GM03348 (cell line): ENCODE measurements at places on chromosomes 4 and X.

DNA sequence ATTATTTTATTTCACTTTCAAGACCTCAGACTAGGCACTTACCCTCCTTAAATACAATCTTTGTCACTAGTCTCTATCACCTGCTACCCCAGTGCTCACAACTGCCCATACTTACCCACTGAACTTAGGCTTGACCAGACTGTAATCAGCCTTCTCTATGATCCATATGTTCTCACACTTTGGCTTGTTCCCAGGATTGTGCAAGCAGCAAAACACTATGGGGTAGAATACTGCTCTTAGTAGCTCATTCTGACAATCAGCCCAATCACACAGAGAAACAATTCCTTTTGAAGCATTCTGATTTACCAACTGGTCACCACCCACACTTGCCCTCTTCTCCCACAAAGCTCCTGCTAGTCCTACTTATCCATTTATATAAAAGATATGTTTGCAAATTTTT, 878.3 kb downstream of the FSTL5 start:
- no peak for DNase-seq

GRCh38 chrX:39096599-39096998, 295.3 kb downstream of the MID1IP1 start:
- DNase-seq, result no peak

DNA sequence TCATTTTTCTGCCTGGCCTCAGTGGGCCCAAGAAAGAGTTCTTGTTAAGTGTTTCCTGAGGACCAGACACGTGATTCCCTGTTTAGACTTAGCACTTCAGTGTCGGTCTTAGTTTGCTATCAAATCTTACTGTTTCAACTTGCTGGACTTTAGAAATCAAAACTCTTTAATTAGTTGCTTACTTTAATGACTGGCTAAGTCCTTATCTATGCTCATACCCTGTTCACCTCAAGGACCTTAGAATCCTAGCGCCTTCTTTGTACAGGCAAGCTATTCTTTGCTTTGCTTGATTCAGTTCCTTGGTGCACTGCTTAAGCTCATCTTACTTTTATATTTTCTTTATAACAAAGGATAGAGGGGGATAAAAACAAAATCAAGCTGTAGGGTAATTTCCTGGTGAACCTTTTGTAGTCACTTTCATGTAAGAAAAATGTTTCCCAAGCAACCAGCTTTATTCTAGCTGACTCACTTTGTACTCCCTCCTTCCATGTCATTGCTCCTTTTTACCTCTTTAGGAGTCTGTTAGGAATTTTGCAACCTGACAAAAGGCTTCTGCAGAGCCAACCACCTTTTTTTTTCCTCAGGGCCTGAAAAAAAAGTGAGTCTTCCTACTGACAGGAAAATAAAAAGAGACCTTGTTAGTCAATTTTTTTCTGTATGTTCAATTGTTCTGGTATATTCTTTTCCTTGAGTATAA, 14.7 kb downstream of the WDR44 start:
- no peak for DNase-seq

DNA sequence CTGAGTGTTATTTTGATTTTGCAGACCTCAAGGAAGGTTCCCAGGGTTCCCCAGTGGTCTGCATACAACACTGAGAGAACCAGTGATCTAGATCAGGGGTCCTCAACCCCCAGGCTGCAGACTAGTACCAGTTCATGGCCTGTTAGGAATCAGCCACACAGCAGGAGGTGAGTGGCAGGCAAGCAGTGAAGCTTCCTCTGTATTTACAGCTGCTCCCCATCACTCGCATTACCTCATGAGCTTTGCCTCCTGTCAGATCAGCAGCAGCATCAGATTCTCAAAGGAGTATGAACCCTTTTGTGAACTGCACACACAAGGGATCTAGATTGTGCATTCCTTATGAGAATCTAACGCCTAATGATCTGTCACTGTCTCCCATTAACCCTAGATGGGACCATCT, 28.5 kb downstream of the EDNRA start:
- DNase-seq, result no peak

DNA sequence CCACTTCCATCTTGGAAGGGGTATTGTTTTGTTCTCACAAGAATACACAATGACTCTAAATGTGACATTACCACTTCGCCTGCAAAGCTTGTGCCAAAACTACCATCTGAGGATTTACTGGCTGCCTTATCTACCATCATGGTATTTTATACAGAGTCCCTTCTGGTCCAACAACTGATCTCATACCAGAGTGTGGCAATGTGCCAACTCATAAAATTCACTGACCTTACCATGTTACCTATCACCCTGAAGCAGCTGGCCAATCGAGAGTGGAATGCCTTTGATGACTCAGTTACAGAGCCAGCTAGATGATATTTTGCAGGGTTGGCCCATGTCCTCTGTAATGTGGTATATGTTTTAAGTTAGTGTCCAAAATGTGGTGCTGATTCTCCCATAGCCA, 3.8 kb upstream of the SERPINA7 start:
- DNase-seq, result no peak

- no peak for DNase-seq
These were observed 59.3 kb upstream of the CLDN34 start for GRCh38 chrX:9907645-9908387.

DNA sequence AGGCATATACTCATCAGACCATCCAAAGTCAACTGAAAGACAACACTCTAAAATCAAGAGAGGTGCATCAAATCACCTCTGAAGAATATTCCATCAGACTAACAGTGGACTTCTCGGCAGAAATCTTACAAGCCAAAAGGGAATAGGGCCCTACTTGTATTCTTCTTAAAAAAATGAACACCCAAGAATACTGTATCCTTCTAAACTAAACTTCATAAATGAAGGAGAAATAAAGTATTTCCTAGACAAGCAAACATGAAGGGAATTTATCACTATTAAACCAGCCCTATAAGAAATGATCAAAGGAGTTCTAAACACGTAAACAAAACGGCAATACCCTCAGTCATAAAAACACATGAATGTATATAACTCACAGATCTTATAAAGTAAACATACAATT, 141.2 kb downstream of the CXXC4 start:
- no peak for DNase-seq

- peak; percentile 28 for DNase-seq
These were observed 191.6 kb upstream of the ANKRD50 start for GRCh38 chr4:124903995-124904722.

GRCh38 chrX:48475774-48476577, at the start of gene FTSJ1:
Gene FTSJ1 (plus strand): TSS chrX:48476199. CDS start chrX:48478048, 1,849 bp downstream.
- peak; percentile 89 for DNase-seq

GRCh38 chr4:2931512-2932301, 31.5 kb downstream of the NOP14 start:
- DNase-seq, result no peak

DNA sequence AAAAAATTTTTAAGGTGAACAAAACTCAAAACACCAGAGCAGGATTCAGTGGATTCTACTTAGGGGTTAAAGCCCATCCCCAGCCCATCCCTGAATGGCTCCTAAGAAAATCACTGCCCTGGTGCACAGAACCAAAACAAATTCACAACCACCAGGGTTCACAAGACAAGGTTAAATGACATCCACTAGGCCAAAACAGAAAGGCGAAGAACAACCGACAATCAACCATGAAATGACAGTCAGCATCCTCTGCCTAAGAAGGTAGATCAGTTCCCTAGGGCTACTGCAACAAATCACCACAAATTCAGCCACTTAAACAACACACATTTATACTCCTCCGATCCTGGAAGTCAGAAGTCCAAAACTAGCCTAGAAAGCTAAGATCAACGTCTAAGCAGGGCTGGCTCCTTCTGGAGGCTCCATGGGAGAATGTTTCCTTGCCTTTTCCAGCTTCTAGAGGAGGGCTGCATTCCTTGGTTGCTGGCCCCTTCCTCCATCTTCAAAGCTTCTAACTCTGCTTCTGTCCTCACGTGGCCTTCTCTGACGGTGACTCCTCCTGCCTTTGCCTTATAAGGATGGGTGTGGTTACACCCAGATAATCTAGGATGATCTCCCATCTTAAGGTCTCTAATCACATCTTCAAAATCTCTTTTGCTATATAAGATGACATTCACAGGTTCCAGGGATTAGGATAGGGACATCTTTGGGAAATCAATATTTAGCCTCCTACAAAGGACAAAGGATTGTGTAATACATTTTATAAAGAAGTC, 1.8 kb downstream of the CCNQ start:
- no peak for DNase-seq

GRCh38 chrX:115889121-115889890, 281.2 kb upstream of the AGTR2 start:
- DNase-seq, result no peak
